Cardiac fibroblast (primary cell): ENCODE measurements at places on chromosomes 6 and 20.
A peak's percentile ranks its signal among the peaks of the same experiment; 100 is the strongest.

DNA sequence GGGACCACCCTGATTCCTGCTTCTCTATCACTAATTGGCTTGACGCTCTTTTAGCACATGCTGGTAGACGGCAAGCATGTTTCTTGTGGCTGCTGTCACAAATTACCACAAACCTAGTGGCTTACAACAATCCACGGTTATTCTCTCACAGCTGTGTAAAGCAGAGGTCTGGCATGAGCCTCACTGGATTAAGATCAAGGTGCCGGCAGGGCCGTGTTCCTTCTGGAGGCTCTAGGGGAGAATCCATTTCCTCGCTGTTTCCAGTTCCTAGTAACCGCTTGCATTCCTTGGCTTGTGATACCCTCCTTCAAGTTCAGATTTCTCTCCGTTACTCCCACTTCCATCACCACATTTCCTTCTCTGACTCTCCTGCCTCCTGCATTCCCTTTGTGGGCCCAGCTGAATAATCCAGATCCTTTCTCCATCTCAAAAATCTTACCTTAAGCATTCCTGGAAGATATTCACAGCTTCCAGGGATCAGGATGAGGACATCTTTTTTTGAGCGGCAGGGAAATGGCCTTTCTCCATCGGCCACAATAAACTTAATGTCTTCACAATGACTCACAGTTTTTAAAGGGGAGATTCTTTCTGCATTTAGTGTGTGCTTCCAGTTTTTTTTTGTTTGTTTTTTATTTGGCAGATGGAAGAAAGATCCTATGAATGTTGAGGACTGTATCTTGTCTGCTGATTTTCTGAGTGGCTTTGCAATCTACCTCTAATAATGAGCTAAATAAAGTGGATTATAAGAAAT is 39.9 kb downstream of the BMP6 start:
- DNase-seq: no peak

DNA sequence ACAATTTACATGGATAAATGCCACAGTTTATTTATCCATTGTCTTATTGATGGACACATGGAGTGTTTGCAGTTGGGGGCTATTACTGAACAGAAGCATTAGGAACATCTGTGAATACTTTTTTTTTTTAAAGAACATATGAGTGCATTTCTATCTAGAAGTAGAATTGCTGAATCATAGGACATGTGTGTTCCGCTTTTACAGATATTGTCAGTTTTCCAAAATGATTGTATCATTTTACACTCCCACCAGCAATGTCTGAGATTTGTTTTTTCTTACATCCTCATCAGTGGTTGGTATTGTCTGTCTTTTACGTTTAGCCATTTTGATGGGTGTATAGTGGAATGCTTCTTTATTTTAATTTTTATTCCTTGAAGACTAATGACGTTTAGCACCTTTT is 42.0 kb upstream of the ASIP start:
- DNase-seq: no peak

- DNase-seq: no peak
Measured at GRCh38 chr6:156627524-156627923, 149.7 kb upstream of the ARID1B start.

- DNase-seq: no peak
Measured at GRCh38 chr6:145809211-145809610, 5.4 kb downstream of the FBXO30 start.

DNA sequence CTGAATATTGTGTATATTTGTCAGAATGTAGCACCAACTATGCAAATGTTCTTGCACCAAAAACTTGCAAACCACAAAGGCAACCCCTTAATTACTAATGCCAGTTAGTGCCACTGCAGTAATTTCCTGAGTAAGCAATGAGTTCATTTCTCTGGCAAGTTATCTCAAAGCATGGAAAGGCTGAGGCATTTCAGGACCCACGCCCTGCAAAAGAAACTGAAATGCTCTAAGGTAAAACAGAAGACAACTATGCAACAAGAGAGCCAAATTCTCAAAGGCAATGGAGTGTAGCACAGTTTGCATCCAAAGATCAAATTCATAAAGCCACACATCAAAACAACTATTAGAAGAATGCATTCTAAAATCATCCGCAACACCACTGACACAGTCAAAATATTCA is 994.4 kb downstream of the EYS start:
- DNase-seq: peak; percentile 51

DNA sequence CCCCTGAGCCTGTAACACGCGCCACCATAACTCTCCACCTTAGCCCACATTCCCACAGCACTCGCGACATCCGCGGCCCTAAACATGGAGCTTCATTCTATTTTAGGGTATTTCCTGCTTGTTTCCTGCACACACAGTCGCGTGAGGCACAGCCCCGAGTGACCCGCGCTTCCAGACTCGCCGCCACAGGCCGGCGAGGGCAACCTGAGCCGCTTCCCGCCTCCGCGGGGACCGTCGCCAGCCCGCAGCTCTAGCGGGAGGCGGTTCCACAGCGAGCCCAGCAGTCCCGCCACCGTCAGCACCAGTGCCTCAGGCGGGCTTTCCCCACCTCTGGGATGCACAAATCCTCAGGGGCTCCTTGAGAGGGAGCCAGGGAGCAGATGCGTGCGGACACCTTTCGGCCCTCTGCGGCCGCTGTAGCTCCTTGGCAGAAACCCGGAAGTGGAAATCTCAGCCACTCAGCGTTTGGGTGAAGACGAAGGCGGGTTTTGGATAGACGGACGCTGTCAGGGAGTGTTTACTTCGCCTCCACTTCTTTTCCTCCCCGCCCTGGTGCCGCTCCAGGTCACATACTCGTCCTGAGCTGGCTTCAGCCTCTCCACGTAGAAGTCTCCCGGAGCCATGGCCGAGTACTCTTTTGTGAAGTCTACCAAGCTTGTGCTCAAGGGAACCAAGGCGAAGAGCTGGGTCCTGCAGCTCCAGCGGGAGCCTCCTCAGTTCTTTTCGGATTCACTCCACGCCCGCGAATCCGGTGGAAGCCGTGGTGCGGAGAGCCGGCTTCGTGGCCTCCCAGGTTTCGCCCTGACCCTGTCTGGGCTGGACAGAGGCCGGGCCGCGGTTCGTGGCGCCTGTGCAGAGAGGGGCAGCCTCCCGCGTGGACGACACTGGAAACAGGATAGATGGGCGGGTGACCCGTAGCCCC is 2177.4 kb upstream of the DEFB115 start:
- DNase-seq: peak; percentile 78
